ENCODE measurements at places on chromosomes 7 and 10.
A peak's percentile ranks its signal among the peaks of the same experiment; 100 is the strongest.

DNA sequence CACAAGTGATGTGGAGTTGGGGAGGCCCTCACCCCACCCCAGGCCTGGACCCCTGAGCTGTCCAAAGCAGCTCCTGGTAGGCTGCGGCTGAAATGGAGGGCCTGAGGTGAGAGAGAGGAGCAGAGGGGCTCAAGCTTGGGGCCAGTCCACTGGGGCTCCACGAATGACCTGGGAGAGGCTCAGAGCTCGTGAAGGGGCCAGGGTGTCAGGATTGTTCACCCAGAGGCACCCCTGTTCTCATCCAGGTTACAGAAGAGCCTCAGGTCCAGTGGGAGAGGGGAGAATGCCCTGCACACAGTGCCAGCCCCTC lies 102.2 kb upstream of the RET start:
- no peak for DNase-seq

DNA sequence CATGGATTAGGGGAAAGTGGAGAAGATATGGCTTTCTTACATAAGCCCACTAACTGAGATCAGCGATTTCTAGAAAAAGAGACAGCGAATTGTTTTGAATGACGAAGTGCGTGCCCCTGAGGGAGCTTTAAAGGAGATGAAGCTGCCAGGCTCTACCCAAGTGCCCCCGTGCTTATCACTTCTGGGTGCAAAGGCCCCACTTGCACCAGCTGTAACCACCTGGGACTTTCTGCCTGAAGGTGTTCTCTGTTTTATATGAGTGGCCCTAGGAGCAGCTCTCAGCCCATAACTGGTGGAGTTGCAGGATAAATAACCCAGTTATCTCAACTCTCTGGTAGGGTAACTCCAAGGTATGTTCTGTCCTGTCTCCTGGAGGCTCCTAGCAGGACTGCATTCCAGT lies 20.4 kb upstream of the CARD11 start:
- no peak for DNase-seq

DNA sequence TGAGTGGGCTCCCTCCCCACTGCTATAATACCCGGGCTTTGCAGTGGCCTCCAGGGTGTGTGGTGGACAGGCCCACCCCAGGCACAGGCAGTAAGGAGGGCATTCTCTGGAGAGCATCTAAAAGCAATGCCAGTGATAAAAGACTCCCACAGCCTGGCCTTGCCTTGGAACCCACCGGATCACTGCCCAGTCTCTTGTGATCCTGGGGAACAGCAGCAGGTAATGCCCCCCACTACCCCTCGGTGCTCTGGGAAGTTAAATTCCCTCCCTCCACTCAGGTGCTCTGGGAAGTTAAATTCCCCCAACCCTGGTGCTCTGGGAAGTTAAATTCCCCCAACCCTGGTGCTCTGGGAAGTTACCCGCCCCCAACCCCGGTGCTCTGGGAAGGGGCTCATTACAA lies 565.2 kb downstream of the TCERG1L start:
- DNase-seq = no peak

DNA sequence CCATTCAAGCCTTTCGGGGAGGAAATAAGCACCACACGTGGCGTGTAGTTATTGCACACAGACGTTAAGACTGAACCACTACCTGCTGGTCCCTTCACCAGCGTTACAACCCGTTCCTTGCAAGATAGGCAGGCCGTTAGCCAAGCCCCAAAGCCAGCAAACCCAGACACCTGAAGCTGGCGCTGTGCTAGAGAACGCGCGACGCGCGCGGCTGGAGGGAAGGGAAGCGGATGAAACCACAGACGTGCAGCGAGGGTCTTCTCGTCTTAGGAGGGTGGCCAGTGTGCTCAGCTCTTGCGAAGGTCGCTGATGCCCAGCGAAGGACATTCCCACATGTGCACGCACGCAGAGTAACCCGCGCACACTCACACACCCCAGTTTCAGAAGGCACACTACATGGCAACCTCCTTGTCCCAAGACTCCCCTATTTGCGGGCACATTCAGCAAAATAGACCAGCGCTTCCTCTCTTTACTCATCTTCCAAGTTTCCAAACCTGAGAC lies 980 bp downstream of the TMEM26 start:
- no peak for DNase-seq

DNA sequence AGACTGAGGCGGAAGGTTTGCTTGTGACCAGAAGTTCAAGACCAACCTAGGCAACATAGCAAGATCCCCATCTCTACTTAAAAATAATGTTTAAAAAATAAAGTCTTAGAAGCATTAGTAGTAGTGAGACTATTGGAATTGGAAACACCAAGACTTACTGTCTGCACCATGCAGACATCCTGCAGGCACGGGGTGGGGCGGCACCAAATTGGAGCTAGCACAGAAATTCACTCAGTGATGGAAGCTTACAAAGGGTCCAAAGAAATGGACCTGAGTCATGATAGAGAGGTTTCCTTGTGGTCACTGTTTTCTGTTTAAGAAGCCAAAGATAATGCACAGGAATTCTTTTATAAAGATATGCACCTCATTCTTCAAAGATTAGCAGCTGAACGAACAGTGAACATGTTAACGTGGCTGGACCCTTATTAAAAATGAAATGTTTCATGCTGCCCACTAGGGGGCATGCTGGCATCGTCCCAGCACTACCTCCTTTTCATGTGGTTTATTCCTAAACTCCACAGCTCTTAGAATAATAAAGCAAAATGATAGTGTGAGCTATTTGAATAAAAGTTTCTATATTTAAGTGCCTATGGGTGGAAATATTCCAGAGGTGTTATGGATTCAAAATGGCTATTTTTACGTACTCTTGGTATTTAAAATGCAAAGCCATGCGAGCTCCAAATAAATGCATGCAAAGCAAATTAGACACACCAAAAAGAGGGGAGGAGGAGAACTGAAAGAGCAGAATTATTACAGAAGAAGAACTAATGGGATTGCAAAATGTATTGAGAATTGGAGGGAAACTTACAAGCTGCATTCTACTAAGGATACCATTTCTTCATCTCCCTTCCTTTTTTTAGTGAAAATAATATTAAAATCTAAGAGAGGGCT lies 28.6 kb downstream of the PDSS1 start:
- peak; percentile 37 for DNase-seq
